Stimulated activated CD8-positive, alpha-beta memory T cell treated with anti-CD3 and anti-CD28 coated beads, Interleukin-7, amount 100 ng/mL, for 48 hours (primary cell): ENCODE measurements at places on chromosomes 5 and 9.

DNA sequence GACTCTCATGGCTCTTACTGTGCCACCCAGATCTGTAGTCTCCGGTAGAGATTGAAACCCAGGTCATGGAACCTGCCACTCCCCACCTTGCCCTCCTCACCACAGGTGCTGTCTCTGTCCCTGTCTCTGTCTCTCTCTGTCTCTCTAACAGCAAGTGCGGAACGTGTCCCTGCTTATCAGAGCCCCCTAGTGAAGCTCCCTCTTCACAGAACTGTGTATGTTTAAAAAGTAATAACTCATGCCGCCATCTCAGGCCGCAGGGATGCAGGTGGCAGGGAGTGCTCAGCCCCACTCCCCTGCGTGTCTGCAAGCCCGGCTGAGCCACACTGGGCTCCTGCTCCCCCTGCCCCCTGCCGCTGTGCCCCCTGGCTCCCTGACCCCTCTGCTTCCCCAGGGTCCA is 43.8 kb downstream of the UNC5A start:
- no peak for DNase-seq

GRCh38 chr5:119397518-119398380 is 41.9 kb downstream of the TNFAIP8 start:
- no peak for DNase-seq

- peak; percentile 92 for DNase-seq
Measured at GRCh38 chr9:76458903-76459693, at the start of gene GCNT1. Gene GCNT1, plus strand, starts transcription at chr9:76459182. Its CDS starts 43,200 bp downstream, at chr9:76502382.

DNA sequence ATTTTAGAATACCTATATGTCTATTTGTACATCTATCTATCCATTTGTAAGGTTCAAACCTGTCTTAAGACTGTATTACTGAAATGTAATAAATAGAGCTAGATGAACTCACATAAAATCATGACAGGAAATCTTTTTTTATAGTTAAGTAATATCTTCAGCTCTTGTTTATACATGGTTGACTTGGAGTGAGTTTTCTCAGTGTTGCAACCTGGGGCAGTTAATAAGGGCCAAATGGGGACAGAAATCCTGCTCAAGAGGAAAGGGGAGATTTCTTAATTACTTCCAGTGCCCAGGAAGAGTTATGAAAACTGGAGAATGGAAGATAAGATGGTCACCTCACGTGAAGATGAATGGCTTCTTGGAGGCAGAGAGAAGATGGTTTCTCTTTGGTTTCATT is 265.1 kb upstream of the FBXL7 start:
- DNase-seq = no peak

DNA sequence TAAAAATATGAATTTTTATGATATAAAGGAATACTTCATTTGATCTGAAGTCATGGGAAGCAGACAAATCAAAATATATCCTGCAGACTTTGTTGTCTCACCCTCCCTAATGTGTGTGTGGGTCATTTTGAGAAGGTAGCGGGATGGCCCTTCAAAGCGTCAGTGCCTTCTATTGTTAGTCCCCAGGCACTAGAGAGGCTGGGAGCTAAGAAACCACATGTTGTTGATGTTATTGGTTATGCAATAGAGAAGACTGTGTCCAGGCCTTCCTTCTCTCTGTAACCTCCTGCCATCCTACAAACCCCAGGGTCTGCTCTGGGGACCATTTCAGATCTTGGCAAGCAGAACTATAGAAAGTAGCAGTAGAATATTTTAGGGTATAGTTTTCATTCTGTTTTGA is 94.7 kb downstream of the NLN start:
- DNase-seq = no peak
